Brain microvascular endothelial cell (primary cell): ENCODE measurements at places on chromosomes 6 and 20.

- peak; percentile 79 for DNase-seq
Measured at GRCh38 chr6:16770701-16771569, 9.7 kb upstream of the ATXN1 start.

DNA sequence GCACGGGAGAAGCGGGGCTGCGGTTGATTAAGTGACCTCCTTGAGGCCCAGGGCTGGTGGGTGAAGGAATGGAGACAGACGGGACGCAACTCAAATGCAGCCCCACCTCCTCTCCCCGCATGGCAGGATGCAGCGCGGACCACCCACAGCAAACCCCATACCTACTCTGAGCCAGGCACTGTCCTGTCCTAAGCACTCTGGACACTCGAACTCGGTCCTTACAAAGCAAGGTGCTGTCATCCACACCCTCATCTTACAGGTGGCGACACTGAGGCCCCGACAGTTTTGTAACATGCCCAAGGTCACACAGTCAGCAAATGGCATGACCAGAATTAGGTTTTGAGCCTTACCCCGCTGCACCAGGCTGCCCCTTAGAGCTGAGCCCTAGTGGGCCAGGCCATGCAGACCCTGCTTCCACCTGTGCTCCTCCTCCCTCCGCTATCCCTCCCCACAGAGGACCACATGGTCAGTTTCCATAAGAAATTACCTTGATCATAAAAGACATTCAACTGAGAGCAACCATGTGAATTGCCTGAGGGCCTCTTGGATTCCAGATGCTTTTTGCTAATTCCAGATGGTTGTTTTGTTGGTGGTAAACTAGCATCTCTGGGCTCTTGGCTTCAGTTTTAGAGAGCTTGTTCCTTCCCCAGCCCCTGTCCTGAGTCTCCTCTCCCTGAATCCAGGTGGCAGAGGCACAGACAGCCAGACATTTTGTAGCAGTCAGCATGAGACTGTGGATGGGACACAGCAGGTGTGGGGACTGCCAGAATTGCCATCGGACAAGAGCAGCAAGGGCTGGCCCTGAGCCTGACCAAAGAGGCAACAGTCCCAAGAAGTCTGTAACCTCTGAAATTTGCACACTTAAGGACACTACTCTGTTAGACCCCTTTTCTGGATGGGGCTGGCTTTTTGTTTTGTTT is 171.9 kb upstream of the PMEPA1 start:
- DNase-seq = no peak

DNA sequence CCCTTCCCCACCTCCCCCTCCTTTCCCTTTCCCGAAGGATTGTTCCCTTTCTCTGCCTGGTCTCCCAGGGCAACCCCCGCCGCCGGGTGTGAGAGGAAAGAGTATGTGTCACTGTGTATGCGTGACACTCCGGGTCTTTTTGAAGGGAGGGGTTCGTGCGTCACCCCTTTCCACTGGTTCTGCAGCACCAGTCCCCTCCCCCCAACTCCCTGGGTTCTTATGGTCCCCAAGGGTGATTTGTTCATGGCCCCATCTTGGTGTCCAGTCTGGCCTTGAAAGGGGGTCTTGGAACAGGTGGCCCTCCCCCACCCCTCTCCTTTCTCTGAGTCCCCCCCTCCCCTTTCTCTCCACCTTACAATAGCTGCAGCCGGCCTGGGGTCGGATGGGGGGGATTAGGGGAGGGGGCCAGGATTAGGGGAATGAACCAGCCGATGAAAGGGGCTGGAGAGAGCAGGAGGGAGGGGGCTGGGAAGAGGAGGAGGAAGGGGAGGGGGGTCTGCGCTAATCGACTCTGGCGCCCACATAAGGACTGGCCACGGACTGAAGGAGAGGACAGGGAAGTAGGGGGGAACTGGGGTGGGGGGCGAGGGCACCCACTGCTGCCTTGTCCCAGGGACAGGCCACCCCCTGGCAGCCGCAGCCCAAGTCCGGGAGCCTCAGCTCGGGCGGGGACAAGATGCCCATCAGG is 1.3 kb upstream of the RING1 start:
- peak; percentile 68 for DNase-seq

- DNase-seq = no peak
Measured at GRCh38 chr6:100892693-100893092, 11.6 kb upstream of the ASCC3 start.

DNA sequence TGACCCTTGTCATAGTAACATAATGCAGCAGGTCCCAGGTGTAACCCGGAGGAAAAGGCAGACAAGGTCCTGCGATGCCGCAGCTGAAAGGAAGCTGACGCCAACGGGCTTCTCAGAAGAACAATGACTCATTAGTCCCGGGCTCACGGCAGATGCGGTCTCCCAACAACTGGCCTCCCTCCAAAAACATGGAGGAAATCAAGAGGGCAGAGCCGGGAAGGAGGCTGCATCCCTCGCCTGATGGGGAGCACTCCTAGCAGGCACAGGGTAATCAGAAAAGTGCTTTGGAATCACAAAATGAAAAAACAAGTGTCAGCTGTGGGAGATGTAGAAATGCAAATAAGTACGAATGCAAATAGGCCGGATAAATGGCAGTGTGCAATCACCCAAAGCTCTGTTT is 165.2 kb upstream of the AGPAT4 start:
- DNase-seq = peak; percentile 93

DNA sequence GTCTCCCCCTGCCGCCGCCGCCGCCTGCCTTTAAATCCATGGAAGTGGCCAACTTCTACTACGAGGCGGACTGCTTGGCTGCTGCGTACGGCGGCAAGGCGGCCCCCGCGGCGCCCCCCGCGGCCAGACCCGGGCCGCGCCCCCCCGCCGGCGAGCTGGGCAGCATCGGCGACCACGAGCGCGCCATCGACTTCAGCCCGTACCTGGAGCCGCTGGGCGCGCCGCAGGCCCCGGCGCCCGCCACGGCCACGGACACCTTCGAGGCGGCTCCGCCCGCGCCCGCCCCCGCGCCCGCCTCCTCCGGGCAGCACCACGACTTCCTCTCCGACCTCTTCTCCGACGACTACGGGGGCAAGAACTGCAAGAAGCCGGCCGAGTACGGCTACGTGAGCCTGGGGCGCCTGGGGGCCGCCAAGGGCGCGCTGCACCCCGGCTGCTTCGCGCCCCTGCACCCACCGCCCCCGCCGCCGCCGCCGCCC is 474 bp downstream of the CEBPB start:
- DNase-seq = peak; percentile 34

DNA sequence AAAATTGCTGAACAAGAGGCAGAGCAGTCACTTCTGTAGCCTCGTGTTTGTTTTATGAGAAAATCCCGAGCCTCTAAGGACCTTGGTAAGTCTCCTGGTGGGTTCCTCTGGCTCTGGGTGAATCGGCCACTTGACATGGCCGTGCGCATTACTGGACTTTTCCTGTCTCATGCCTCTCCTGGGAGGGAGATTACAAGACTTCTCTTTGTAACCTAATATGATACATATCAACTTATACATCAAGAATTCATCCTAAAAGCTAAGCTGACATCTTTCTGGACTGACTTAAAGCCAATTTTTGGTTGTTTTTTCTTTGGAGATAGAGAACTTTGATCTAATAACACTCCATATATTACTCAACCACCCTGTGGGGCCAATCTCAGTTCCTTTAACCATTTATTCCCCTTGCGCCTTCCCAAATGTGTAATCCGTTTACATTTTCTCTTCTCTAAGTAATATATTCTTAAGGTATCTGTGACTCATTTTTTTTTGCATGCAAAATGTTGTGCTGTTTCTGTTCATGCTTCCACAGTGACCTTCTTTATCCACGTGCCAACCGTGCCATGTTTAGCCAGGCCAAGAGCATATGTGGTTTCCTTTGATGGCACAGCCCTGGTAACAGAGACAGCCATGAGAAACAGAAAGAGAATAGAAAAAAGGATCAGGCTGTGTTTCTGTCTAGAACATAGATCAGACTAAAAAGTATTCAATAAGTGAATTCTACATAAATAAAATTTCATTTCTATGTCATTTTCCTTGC is 47.5 kb upstream of the JAG1 start:
- peak; percentile 57 for DNase-seq

GRCh38 chr6:137860394-137861005 is 6.6 kb upstream of the TNFAIP3 start:
- no peak for DNase-seq

- no peak for DNase-seq
Measured at GRCh38 chr20:39961637-39962244, 727.3 kb downstream of the MAFB start.

DNA sequence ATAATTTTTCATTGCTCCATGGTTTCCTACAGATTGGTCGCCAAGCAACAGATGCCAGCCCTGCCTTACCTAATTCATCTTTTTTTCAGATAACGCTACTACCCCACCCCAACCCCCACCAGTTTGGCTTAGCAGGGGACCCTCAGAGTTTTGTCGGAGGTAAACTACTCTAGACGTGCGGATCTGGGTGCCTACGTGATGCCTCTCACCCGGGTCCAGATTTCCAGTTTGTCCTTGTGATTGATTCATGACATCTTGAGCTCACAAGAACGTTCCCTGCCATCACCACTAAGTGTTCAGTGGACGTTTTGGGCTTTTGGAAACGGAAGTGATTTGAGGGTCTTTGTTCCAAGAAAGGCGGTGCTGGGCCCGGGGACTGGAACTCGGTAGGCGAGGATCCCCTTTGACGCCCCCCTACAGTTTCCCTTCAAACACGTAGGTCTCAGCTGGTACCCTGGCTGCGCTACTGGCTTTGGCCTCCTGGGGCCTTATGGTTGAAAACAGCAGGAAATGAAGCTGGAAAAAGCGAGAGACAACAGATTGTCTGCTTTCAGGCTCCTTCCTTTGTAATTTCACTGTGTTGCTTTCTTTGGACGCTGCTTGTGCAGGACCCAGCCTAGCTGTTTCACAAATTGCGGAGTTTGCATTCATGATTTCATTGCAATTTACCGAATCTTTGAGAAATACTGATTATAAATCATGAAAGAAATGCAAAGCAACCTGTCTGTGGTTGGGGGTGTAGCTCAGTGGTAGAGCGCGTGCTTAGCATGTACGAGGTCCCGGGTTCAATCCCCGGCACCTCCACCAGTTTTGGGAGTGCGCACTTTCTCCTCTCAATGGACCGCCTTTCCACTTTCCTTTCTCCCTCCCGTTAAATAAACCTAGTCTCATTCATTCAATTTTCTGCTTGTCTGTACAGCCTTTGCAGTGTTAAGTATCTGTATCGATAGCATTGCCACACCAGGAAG is 81.0 kb downstream of the GPX5 start:
- DNase-seq = peak; percentile 84

- peak; percentile 72 for DNase-seq
Measured at GRCh38 chr6:27188061-27188884, 59.2 kb upstream of the PRSS16 start.

GRCh38 chr6:44086931-44087574 is 40.2 kb downstream of the MRPL14 start:
- DNase-seq = no peak

DNA sequence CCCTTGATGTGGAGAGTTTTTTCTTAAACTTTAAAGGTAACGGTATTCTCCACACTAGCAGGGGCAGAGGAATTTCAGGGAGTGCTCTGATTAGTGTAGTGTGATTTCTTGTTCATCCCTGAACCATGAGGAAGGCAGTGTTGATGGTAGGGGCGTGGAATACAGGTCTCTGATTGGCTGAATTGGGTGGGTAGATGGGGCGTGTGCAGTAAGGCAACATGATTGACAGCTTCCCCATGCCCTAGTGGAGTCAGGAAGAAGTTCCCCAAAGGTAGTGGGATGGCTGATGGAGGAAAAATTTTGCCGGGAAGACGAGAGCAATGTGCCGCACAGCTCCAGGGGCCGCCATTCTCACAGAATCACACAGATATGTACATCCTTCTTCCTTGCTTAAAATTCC is 97.4 kb upstream of the SALL4 start:
- DNase-seq = no peak

DNA sequence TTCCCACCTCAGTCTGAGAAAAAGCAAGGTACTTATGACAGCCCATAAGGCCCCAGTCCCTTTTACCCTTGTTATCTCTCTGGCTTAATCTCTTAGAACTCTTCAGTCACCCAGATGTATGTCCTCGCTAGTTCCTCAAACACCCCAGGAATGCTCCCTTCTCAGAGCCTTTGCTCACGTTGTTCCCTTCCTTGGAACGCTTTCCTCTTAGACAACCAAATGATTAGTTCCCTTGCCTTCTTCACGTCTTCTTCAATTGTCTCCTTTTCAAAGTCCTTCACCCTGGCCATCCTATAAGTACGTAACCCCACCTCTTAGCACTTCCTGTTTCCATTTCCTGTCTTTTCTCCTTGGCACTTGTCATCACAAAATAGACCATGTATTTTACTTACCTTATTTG is 1.1 kb upstream of the APOBEC2 start:
- no peak for DNase-seq

DNA sequence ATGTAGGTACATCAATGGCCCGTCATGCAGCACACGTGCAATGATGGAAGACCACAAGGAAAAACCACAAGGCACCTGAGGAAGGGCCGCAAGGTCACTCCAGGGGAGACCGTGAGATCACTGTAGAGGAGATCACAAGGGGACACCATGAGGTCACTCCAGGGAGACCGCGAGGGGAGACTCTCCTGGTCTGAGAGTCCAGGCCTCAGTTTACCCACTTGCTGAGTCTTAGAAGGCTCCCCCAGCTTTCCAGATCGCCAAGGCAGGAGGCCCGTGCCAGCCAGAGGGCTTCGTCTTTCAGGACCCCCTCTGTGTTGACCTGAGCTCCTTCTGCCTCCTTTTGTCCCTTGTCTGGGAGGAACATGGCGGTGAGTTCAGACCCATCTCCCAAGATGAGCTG is 232.2 kb downstream of the ERMARD start:
- no peak for DNase-seq

GRCh38 chr20:44799691-44800090 is 10.7 kb downstream of the RIMS4 start:
- DNase-seq = no peak

GRCh38 chr6:38099221-38099620 is 279.7 kb downstream of the ZFAND3 start:
- DNase-seq = no peak

- no peak for DNase-seq
Measured at GRCh38 chr6:112457886-112458285, 110.8 kb downstream of the RFPL4B start.

GRCh38 chr20:51540580-51540979 is 1.9 kb downstream of the NFATC2 start:
- no peak for DNase-seq

DNA sequence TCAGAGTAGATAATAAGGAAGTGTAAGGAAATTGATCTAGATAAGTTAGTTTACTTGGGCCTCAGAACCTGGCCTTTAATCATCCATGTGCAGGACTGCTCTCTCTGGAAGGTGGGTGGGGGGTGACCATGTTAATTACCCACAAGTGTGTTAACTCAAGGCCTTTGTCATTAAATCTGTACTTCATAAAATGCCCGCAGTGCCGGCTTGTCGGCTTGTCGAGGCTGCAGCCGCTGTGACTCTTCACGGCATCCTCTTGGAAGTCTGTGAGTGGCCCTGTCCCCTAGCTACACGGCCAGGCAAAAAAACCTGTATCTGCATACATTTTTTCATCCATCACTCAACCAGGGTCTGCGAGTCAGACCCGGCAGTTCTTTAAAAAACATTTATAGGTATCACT is 70.9 kb upstream of the ASCC3 start:
- no peak for DNase-seq
